ENCODE measurements at places on chromosomes 3 and 15.

- peak; percentile 41 for DNase-seq
Measured at GRCh38 chr3:53242155-53242554, 13.7 kb downstream of the TKT start.

DNA sequence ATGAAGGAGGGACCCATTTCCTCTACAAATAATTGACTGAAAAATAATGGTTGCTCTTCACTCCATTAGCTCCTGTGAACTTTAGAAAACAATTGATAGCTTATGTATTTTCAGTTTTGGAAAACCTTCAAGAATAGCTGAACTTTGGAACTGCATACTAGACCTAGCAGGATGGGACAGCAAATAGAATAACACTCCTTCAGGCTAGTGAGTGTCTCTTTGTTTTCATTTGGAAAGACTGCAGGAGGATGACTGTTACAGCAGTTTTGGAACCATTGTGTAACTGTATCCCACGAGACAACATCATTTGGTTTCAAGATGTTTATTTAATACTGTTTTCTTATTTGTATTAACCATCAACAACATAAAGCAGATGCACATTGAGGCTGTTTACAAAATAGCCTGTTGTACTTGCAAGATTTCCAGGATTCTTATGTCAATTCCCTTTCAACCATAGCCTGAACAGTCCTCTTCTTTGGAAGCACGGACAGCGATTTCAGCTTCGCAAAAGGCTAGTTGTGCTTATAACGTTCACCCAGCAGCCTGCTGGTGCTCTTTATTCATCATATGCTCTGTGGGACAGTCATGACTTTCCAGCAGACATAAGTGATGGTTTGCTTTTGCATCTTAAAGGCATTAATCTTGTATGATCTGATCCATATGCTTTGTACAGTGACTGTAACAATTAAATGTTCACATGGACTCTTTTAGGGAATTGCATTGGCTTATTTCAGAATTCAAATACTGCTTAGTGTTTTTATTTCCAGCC, 335.5 kb downstream of the IL5RA start:
- DNase-seq, result no peak

DNA sequence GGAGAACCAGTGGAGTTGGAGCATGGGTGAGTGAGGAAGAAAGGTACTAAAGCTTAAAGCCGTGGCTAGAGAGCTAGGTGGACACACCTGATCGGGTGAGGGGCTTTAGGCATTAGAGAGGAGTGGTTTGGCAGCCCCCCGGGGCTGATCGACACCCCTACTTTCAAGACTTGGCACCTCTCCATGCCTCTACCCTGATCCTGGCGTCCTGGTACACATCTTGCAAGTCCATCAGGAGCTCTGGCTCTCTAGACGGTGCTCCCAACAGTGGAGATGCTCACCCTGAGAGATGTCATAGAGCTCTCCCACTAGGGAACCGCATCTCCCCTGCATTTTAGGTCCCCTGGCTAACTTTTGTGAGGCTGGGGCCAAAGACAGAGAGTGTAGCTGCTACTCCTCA, 98.1 kb downstream of the XXYLT1 start:
- DNase-seq, result no peak

DNA sequence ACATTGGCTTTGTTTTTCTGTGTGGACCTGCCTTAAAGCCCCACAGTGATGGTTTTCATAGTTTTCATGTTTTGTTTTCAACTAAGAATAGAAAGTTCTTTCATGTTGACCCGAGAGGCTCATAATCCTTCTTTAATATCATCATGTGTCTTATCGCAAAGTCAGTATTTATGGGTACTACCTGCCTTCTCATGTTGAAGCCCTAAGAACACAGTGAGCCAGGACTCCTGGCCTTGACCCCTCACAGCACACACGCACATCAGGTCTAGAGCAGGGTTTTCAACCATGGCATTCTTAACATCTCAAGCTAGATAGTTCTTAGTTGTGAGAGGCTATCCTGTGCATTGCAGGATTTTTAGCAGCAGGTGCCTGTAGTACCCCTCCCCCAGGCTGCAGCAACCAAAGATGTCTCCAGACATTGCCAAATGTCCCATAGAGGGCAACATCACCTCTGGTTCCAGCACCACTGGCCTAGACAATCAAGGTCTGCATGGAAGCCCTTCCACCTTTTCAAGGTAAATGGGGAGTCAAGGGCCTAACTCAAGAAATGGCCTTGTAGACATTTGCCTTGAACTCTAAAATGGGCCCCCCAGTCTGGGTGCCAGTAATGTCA, 118.3 kb downstream of the MTHFS start:
- DNase-seq, result no peak

DNA sequence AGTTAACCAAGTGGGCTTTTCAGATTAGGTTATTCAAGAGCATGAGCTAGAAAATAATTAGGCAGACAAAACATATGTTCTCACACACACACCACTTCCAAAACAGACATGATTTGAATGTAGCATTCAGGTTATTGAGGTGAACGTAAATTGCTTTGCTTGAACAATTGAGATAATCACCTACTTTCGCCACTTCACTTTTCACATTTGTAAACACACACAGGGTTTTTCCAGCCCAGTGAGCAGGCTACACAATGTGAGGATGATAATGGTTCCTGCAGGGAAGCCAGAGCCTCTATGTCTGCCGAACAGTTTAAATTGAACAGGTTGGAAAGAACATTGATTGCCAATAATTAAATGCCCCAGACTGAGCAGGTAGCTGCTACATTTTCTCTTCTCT, 560.8 kb downstream of the OCA2 start:
- no peak for DNase-seq

DNA sequence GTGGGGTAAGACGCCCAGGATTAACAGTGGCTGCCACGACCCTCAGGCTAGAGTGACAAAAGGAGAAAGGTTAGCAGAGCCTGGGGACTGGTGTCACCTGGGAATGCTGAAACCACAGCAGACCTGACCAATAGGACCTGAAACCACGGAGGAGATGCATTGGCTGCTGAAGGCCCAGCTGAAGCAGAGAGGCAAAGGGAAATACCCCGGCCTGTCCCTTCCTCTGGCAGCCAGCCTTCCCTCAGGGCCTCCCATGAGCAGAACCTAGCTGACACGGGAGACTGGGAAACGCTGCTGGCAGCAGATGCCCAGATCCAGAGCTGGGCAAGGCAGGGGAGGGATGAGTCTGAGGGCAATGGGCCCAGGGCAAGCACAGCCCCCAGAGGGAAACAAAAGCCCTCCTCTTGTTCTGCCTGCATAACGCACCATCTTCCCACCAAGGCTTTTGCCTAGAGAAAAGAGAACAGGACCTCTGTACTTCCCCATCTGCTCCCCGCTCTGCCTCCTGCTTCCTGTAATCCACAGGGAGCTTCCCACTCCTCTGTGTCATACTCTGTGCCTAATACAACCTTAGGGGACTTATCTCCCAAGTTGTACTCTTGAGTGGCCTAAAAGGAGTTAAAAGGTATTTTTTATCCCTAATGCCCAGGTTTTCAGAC, 216.2 kb downstream of the ABHD5 start:
- DNase-seq, result no peak

GRCh38 chr3:7520059-7520458, 659.1 kb downstream of the GRM7 start:
- DNase-seq, result no peak

DNA sequence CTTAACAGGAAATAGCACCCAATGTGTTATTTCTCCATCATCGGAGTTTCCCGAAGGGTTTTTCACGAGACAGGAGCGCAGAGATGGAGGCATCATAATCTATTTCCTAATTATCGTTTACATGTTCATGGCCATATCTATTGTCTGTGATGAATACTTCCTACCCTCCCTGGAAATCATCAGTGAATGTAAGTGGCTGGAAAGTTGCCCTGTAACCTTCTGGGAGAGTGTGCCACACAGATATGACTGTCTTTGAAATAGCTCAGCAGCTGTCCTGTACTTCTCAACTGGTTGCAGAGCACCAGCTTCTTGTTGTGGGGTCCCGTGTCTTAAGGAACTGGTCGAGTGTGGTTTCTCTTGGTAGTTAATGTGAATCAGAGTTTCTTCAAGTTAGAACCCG, 1.1 kb downstream of the SLC24A5 start:
- no peak for DNase-seq

DNA sequence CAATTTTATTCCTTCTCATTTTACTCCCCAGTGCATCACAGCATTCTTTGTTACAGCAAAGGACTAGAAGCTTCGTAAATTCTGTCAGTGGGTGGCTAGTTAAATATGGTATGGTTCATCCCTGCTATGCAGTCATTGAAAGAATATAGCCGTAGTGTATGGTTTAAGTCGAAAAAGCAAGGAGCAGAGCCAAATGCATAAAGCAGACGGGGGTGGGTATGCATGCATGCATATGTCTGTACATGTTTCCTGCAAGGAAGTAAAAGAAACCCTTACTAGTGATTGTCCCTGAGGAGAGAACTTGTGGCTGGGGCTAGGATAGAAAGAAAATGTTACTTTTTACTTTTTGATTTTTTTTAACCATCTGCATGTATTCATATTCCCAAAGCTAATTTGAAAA, 19.9 kb downstream of the RBP2 start:
- no peak for DNase-seq

Data from erythroblast (primary cell).